ENCODE measurements at places on chromosomes 7 and 10. TPM values are rescaled to one million over a fixed set of nuclear protein-coding genes. Genes with fewer than 3 reads are reported as not detected.

Gene CLRN3
- polyA plus RNA-seq, result not detected

GRCh38 chr7:12054830-12055229 lies 156.3 kb upstream of the TMEM106B start:
- DNase-seq, result no peak

DNA sequence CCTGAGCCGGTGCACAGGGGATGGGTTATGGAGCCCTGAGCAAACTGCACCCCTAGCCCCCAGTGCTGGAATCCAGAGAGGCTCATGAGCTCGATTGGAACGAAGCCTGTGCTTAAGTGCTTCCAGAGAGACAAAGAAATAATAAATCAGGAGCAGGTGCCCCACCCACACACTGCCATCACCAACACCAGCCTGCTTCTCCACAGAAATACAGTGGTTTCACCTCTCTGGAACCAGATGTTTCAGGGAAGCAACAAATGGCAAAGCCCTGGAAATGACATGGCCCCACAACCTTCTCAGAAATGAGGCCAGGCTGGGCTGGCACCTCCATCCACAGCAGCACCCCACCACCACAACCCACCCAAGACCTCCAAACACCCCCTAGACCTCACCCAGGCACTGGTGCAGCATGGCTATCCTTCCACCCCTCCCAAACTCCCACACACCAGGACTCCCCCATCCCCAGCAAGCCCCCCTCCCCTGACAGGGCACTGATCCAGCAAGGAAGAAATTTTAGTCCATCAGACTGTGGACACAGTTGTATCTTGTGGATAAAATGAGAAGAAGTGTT lies 4.1 kb upstream of the SLC18A3 start:
- no peak for DNase-seq

- no peak for DNase-seq
Observed at GRCh38 chr10:126924915-126925300, 19.7 kb downstream of the DOCK1 start.

Data from urinary bladder (tissue), 4 donors.